ENCODE measurements at places on chromosomes 5 and 9.

- no peak for DNase-seq
Observed at GRCh38 chr5:167939686-167940085, 351.8 kb upstream of the WWC1 start.

GRCh38 chr5:169112016-169112415, 188.9 kb downstream of the SLIT3 start:
- DNase-seq: no peak

DNA sequence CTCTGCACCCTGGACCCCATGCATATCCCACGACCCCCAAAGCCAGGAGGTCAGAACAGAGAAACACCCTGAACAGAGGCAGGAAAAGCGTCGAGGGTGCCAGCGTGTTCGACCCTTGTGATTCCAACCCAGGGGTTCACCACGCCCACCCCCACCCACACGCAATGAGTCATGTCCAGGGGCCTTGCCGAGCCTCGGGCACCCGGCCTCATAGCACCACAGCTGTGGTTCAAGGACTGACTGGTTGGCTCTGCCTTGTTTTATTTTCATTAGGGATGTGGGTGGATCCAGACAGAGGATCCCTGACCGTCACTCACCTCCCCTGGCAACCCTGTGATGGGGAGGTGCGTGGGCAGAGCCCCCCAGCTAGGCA, 9.5 kb upstream of the QSOX2 start:
- DNase-seq: no peak

- no peak for DNase-seq
Observed at GRCh38 chr5:61805101-61805500, 473.0 kb downstream of the ZSWIM6 start.

- DNase-seq: no peak
Observed at GRCh38 chr9:87040410-87041009, 93.2 kb upstream of the GAS1 start.

GRCh38 chr9:76090909-76091308, 200.4 kb downstream of the PCSK5 start:
- no peak for DNase-seq

DNA sequence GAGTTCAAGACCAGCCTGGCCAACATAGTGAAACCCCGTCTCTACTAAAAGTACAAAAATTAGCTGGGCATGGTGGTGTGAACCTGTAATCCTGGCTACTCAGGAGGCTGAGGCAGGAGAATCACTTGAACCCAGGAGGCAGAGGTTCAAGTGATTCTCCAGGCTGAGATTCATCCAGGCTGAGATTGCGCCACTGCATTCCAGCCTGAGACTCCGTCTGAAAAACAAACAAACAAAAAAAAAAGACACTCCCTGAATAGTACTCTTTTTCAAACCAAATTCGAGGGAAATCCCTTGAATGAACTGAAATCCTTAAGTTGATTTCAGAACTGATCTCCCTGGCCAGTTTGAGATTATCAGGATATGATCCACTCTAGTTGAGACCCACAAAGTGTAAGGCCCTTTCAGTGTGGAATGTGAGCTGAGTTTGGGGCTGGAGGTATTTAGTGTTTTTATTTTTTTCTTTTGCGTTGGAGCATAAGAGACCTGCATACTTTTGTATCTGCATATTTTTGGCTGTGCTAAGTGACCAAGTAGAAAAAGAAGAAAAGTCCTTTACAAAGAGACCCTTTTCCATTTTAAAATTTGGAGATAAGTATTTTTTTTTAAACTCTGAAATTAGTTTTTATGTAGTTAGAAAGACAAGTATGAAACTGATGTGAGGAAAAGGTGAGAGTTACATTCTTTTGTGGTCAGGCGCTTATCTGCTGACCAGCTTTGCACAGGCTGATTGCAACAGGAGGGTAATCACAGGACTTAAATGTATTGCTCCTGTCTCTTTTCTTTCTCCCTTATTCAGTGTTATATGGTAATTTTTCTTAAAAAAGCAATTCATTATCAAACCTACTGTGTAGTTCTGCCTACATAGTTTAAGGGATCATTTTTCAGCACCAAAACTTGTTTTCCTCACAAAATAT, 42.9 kb downstream of the TMEFF1 start:
- DNase-seq: no peak

GRCh38 chr5:152070591-152070990, 145.9 kb upstream of the GLRA1 start:
- no peak for DNase-seq

GRCh38 chr9:117046666-117047327, 359.7 kb downstream of the TRIM32 start:
- DNase-seq: no peak

GRCh38 chr9:35748242-35748857, 678 bp downstream of the GBA2 start:
- no peak for DNase-seq

DNA sequence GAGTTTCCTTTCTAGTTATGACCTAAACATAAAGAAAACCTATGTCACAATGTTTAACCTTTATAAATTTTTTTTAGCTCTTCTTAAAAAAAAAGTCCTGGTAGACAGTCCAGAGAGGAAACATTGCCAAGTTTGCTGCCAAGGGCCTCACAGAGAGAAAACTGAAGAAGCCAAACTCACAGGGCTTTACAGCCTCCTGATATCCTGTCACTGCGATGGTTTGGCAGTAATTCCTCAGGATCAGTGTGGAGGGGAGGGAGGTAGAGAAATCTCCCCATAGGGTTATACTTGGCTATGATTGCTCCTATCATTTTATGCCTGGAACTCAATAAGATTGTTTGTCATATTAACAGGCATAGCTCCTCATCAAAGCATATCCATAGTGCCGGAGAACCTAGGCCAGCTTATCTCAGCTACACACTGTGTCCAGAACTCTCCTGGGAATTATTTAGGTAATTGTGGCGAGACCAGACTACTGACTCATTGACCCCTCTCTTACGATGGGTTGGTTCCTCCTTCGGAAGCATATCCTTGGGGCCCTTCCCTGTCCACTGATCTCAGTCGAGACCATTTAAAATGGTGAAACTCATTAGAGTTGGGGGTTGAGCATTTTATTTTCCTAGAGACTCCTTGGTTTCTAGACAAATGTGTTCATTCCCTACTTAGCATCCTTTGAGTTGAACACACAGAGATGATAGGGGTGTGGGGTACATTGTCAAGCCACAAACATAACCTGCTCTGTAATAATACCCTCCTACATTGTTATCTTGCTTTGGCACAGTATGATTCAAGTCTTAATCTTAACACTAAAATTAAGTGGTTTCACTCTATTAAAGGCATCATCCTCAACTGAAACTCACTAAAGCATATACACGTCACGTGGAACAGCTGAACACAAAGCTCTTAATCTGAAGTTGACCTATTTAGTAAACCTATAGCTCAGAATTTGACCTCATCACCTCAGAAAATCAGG, 53.4 kb upstream of the TMC1 start:
- DNase-seq: no peak

DNA sequence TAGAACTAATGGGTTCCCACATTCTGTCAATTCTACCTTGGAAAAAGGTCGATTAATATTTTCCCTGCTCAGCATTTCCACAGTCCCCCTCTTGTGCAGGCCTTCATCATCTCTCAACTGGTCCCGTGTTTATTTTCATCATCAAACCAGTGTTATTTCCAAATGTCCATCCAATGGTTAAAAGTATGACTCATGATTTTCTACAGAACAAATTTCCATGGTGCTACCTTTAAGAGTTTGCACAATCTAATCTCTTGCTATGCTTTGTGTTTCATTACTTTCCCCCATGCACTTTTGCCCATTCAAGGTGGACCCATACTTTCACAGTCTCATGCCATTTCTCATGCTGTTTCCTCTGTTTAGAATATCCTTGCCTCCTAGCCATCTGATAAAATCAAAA, 143.7 kb downstream of the CCDC192 start:
- no peak for DNase-seq

DNA sequence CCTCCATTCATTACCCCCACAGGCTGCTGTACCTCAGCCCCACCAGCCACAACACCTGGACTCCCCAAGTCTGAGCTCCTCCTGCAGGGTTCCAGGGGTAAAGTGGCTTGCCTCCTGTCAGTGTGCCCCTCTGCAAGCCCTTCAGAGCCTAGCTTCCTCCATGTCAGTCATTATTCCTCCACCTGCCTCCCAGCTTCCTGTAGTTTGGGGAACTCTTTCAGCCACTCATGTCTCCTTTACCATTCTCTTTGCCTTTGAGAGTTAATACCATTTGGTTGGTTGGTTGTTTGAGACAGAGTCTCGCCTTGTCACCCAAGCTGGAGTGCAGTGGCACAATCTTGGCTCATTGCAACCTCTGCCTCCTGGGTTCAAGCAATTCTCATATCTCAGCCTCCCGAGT, 36.2 kb downstream of the IRF1 start:
- DNase-seq: no peak

- DNase-seq: no peak
Observed at GRCh38 chr5:100760688-100761087, 142.4 kb downstream of the ST8SIA4 start.

DNA sequence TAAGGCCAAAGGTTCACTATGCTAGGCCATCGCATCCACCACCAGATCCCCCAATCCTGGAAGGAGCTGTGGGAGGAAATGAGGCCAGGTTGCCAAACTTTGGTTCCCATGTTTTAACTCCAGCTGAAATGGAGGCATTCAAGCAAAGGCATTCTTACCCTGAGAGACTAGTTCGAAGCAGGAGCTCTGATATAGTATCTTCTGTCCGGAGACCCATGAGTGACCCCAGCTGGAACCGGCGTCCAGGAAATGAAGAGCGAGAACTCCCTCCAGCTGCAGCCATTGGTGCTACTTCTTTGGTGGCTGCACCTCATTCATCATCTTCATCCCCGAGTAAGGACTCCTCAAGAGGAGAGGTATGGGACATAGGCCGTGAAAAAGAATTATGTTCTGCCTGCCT, 75.6 kb downstream of the GAPVD1 start:
- DNase-seq: no peak

DNA sequence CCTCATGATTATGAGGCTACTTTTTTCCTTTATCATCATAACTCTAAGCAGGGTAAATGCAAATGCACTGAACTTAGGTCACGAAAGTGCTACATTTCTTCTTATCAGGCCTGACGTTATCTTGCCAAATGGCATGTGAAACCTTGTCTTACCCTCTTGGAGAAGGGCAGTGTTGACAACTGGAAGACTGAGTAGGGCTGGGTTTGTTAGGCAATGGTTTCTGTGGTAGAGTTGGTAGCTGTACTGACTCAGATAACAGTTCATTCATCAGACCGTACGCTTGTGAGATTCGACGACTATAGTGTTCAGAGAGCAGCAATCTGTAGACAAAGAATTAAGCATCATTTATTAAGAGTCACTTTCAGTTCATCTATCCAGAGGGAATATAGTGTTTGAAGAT, 127.7 kb downstream of the CPLANE1 start:
- no peak for DNase-seq

DNA sequence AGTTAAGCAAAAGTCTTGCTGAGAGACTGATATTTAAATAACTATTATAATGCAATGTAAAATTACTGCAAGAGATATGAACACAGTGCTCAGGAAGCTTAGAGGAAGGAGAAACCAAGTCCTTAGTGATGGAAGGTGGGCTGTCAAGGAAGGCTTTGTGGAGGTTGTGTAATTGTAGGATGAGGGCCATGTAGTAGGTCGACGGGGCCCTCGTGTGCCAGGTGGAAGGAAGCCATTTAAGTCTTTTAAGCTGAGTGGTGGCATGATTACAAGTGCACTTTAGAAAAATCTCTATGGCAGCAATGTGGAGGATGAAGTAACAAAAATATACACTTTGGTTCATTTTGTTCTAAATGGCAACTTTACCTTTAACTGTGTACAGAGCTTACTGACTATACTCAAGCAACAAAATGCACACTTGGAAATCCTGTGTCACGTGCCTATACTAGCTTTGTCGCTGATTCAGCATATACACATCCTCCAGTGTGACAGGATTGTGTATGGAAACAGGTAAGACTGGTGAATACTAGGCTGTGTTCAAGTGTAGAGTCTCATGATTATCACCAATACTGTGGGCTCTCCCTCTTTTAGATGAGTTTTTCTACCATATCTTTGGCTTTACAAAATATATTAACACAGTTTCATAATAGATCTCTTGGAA, 78.6 kb downstream of the TMC1 start:
- no peak for DNase-seq

GRCh38 chr9:130191749-130192120, 19.5 kb downstream of the NCS1 start:
- no peak for DNase-seq

DNA sequence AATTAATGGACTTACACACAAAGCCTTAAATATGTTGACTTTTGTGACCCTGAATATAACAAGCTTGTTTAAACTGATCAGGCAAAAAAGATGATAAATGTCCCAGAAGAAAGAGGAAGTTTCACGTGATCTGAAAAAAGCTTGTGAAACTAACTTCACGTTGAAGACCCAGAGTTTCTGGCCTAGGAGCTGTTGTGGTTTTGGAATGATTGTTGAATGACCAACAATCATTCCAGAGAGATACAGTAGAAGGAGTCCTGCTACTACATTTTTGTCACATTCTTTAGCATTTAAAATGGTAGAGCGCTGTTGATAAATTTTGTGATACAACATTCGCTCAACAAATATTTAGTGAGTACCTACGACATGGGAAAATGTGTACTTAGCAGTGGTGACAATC, 143.1 kb upstream of the FBN2 start:
- DNase-seq: no peak

- no peak for DNase-seq
Observed at GRCh38 chr9:134375430-134376385, 49.5 kb downstream of the RXRA start.

- no peak for DNase-seq
Observed at GRCh38 chr9:6132650-6133049, 83.0 kb upstream of the IL33 start.

DNA sequence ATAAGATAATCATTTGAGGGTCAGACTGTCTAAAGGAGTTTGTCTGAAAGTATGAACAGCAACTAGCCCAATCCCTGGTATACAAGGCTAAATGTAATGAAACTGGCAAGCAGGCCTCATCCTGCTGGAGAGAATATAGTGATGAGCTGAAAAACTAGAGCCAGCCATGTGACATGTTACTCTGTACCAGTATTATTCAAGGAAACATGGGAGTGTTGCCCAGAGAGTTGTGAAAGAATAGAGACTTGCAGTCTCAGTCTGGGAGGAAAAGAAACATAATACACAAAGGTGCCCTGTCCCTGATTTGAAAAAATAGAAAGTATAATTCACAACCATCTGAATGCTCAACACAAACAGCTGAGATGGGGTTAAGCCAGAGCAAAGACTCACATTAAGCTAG, 37.9 kb upstream of the HTR1A start:
- DNase-seq: no peak

GRCh38 chr5:3202570-3202969, 393.1 kb upstream of the IRX1 start:
- DNase-seq: no peak
